Stimulated activated CD8-positive, alpha-beta memory T cell treated with anti-CD3 and anti-CD28 coated beads, Interleukin-7, amount 100 ng/mL, for 24 hours (primary cell): ENCODE measurements at places on chromosomes 16 and 17.

DNA sequence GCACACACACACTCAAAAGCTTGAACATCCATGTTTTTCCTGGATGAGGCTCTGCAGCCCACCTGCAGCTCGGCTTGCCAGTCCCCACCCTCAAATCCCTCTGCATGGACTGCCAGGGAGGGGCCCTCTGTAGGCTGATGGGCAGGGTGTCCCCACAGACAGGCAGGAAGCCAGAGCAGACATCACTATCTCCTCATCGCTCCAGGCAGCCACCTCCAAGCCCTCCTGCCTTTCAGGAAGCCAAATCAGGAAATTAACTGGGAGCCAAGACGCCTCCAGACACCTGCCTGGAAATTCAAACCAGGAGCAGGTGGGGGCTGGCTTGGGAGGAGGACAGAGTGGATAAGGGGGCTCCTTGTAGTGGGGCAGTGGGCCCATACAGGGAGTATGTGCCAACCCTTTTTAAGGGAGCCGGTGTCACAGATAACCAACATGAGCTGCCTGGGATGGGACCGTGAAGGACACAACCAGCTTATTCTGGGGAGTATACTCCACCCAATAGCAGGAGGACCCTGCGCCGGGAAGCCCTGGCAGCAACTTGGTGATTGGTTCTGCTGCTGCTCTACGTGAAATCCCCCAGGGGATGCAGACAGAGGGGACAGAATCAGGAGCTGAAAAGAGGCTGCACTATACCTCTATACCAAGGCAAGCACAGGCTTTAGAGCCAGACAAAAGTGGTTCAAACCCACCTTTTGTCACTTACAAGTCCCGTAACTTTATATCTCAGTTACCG is 139.1 kb downstream of the CCT6B start:
- DNase-seq: no peak

- DNase-seq: no peak
These were observed 39.6 kb upstream of the TMEM97 start for GRCh38 chr17:28279411-28279810.

DNA sequence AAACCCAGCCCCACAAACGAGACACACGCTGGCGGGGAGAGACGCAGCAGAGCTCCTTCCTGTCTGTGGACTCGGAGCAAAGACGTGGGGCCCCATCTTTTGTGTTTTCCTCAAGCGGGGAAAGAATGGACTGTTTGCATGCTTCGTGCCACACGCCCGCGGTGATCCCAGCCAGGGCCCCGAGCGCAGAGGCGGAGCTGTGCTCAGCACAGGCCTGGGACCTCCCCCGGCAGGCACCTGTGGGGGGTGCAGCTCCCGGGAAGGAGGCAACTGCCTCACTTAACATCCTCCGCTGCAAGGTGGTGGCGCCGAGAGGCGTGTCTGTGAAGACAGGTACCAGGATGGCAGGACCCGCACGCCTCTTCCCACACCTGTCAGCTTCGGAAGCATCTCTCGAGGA is 19.1 kb downstream of the TRARG1 start:
- DNase-seq: no peak

GRCh38 chr17:2374549-2375285 is 26.1 kb downstream of the MNT start:
- no peak for DNase-seq

DNA sequence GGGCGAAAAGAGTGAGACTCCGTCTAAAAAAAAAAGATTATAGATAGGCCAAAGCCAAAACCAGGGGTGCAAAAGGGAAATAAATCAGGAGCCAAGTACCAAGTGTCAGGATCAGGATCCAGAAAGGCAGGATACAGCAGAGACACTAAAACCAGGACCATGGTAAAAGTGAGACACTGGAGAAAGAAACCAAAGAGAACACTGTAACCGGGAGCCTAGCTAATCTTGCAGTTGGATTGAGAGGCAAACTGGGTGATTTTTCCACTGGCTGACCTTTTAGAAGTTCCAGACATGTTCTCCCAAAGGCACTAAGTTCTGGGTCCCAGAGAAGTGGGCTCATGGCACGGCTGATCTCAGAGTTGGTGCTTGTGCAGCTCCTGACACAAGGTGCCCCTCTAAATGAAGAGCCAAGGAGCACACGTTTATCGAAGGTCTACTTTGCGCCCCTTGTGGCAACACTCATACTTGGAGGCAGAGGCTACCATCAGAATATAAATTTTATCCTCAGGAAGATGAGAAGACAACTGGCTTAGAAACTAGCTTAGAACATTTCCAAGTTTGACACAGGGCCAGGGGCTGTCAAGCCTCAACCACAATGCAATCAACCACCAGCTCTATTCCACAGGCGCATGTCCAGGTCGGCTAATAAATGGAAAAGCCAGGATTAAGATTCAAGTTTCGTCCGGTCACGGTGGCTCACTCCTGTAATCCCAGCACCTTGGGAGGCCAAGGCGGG is 27.5 kb upstream of the HELZ start:
- DNase-seq: no peak

GRCh38 chr16:19882186-19882585 is 2.5 kb downstream of the GPRC5B start:
- DNase-seq: no peak

GRCh38 chr17:69447726-69448125 is 33.2 kb downstream of the MAP2K6 start:
- DNase-seq: no peak

GRCh38 chr17:29929006-29929532 is 959 bp downstream of the SSH2 start:
- no peak for DNase-seq

DNA sequence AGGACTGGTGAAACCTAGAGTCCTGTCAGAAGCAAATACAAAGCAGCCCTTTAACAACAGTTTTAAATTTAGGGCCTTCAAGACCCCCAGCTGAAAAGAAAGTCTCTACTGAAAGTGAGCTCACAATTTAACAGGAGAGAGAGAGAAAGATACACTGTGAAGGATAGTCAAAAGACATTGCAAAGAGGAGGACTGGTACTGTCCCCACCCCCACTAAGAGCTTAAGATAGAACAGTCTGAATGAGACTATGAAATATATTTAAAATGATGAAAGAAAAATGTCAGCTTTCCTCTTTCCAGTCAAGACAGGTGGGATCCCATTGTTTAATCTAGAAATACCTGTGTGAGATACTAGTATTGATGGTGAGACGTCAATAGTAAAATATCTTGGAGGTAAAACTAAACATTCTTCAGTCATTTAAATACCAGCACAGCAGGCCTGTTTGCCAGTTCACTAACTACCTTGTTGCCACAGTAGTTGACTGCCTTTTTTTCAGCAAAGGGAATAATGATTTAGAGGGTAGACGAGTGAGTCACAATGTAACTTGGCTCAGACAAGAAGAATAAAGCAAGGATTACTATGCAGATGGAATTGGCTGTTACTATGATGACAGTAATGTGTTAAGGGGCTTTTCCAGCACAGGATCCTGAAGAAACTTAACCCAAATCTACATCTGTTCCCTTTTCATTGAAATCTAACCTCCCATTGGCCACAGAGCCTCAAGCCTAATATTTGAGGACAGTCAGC is 47.2 kb upstream of the RASL10B start:
- no peak for DNase-seq
